Activated naive CD4-positive, alpha-beta T cell treated with Interleukin-2 at 50 U/mL for 16 hours (primary cell): ENCODE measurements at places on chromosomes 6 and 20.
A peak's percentile ranks its signal among the peaks of the same experiment; 100 is the strongest.

DNA sequence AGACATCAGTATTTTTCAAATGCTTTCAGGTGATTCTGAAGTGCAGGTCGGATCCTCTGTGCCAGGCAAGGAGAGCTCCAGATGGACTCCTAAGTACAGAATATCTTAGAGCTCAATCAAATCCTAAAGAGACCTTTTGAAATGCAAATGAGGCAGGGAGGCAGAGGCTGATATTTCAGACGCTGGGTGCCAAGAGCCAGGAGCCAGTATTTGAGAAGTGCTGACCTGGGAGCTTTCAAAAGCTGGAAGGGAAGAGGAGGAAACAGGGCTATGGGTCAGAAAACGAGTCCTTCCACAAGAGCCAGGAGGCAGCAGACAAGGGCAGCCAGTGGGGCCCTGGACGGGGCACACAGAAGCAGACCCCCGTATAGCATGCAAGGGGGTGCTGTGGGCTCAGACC is 46.1 kb upstream of the DSN1 start:
- no peak for DNase-seq

DNA sequence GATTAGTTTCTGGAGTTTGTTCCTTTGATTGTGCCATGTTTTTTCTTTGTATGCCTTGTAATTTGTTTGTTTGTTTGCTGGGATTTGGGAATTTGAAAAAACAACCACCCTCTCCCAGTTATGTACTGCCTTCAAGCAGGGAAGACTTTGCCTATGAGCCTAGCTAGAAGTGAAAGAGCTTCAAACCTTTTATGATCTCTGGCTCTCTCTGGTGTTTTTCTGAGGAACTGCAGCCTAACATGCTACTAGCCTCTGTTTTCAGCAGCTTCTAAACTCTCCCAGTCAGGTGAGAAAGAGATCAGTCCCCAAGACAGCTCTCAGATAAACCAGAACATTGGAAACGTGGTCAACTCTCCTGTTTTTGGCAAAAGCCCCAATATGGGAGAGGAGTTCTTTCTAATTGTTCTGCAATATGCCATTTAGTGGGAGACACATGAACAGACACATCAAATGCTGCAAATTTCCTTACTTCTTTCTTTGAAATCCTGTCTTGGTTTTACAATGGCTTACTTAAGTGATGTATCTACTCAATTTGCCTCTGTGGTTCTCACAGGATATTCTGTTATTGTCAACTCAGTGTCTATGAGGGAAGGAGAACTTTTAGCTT is 58.9 kb upstream of the SERINC1 start:
- DNase-seq = peak; percentile 36

DNA sequence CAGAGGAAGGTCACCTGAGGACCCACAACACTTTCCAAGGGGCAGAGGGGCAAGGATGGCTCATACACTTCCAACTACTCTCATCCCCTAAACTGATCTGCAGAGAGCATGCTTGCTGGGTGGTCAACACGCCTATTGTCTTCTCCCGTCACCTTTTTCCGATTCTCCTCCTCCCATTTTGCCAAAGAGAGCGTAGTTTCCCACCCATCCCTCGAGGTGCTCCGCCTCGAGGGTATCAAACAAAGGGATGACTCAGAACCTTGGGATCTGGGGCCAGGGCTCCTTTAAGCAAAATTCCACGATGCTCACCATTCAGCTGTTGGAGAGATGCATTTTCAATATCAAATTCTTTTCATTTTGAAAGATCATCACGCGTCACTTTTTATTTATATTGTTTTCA is 507.5 kb upstream of the SULF2 start:
- no peak for DNase-seq

DNA sequence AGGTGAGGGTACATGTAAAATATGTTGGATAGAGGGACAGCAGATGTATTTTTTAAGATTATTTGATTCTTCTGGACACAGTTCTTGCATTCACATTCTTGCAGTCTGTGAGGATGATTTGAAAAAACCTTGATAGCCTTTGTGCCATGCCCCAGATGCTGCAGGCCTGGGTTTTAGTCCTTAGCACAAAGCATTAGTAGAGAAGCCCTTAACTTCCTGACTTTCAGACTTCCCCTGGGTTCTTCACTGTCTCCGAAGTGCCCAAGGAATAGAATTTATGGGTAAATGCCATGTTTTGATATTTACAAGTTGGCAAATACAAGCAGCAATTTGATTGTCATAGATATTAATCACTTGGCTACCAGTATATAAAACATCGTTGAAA is 67.6 kb upstream of the SUPT3H start:
- no peak for DNase-seq

GRCh38 chr6:129903082-129903481 is 42.0 kb upstream of the TMEM244 start:
- DNase-seq = no peak

DNA sequence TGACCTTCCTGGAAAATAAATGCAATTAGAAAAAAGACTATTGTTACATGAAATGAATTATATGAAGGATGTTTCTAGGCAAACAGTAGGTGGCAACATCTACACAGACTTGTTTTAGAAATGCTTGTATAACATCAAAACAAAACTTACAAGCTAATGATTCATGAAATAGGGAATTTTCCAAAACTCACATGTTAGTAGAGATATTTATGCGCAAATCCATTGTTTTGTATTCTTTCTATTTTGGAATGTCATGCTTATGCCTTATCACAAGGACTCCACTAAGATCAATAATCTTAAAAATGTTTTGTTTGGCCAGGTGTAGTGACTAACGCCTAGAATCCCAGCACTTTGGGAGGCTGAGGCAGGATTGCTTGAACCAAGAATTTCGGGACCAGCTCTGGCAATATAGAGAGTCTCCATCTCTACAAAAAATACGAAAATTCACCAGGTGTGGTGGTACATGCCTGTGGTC is 32.3 kb upstream of the LGSN start:
- DNase-seq = no peak

- no peak for DNase-seq
Observed at GRCh38 chr6:2633736-2634135, 117.0 kb downstream of the MYLK4 start.

- DNase-seq = no peak
Observed at GRCh38 chr6:24125980-24126379, at the start of gene NRSN1. Gene NRSN1 (plus strand): TSS chr6:24126215. CDS start chr6:24134328, 8,113 bp downstream.

- no peak for DNase-seq
Observed at GRCh38 chr6:125469915-125470314, 168.1 kb upstream of the HDDC2 start.

- no peak for DNase-seq
Observed at GRCh38 chr6:13302291-13302690, 26.0 kb downstream of the TBC1D7 start.

DNA sequence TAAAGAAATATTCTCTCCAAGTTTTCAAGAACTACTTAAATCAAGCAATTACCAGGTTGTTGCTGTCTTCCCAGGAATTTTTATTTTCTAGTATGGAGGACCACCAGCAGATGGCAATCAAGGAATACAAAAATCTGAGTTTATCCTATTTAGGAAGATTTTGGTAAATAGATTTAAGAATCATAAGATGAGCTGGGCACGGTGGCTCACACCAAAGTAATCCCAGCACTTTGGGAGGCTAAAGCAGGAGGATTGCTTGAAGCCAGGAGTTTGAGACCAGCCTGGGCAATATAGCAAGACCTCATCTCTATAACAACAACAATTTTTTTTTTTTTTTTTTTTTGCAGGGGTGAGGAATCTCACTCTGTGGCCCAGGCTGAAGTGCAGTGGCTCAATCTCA is 19.3 kb upstream of the SEC63 start:
- DNase-seq = no peak

- DNase-seq = peak; percentile 85
Observed at GRCh38 chr20:8131598-8132483, at the start of gene PLCB1. Gene PLCB1 (plus strand): TSS chr20:8132266. CDS start chr20:8132652, 386 bp downstream.

DNA sequence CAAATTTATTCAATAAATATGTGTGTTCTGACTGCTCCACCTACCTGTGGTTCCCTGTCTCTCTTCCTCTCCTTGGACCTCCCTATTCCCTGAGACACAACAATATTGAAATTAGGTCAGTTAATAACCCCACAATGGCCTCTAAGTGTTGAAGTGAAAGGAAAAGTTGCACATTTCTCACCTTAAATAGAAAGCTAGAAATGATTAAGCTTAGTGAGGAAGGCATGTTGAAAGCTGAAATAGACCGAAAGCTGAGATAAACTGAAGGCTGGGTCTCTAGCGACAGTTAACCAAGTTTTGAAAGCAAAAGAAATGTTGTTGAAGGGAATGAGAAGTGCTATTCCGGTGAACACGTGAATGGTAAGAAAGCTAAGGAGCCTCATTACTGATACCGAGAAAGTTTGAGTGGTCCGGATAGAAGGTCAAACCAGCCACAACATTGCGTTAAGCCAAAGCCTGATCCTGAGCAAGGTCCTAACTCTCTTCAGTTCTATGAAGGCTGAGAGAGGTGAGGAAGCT is 34.1 kb downstream of the UST start:
- no peak for DNase-seq

- DNase-seq = no peak
Observed at GRCh38 chr20:3398681-3399252, 8.7 kb downstream of the DNAAF9 start.

DNA sequence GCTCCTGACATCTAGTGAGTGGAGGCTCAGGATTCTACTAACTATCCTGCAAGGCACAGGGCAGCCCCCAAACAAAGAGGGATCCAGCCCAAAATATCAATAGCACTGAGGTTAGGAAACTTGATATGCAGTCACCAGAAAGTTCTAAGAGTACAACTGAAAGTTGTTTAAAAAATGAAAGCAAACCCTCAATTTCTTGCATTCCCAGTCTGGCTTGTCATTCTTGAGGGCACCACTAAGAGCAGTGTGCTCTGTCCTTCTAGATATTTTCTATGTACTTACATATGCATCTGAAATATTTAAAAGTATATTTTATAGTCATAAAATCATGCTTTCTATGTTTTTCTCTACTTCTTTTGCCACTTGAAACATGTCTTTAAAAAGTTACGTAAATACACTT is 35.9 kb downstream of the CST8 start:
- DNase-seq = no peak

DNA sequence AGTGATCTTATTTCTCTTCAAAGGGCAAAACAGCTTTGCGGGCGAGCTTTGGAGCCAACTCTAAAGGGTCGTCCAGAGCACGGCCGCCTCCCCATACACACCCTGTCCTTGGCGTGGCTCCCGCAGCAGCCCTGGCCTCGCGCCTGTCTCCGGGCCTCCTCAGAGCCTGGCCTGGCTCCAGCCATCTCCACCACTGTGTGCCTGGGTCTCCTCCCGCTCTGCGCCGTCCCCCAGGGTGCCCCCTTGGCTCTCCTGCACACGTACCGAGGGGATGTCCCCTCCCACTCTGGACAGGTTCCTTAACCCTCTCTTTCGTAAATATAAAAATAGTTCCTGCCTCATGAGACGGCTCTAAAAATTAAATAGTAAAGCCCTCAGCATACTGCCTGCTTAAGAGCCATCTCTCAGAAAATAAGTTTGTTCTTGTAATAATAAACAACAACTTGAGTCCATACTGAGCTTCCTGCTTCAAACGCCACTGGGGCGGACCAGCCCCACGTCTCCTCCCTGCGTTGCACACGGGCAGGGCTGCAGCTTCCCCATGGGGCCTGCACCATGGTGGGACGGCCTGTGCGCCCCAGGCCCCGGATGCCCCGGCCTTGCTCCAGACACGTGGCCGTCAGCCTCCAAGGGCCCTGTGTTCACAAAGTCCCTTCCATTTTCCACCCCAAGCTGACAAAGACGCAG is 226.2 kb downstream of the TTLL2 start:
- DNase-seq = no peak

GRCh38 chr6:1363729-1364572 is 25.4 kb upstream of the FOXF2 start:
- no peak for DNase-seq

DNA sequence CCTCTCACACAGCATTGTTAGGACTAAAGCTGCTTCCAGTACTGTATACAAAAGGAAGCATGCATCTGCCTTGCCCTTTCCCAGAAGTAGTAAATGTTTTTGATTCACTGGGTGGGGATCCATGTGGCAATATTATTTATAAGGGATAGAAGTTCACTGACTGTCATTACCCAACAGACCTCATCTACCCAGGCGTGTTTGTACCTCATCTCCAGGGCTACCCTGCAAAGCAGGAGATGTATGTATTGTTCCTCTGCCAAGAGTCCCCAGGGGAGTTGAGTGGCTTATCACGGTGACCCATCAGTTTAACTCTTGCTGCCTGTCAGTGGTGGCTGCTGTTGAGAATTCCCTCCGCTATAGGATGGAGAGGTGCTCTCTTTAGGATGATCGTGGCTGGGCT is 42.5 kb downstream of the SLC24A3 start:
- DNase-seq = no peak

DNA sequence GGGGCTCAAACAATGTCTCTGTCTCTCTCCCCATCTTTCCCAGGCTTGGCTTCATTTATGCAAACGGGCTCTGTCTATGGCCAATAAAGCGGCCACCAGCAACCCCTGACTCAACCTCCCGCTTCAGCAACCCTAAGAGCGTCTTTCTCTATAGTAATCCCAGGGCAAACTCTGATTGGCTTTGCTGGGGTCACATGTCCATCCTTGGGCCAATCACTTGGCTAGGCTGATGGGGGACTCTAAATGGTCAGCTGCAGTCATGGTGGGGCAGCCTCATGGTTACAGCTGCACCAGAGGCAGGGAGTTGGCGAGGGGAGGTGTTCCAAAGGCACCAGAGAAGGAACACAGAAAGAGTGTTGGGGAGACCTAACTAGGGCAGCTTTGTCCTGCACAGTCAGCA is 68.5 kb upstream of the BLCAP start:
- DNase-seq = no peak

- DNase-seq = no peak
Observed at GRCh38 chr6:15399641-15400470, 154.0 kb downstream of the JARID2 start.

- no peak for DNase-seq
Observed at GRCh38 chr6:167162591-167162990, 4.8 kb upstream of the GPR31 start.

DNA sequence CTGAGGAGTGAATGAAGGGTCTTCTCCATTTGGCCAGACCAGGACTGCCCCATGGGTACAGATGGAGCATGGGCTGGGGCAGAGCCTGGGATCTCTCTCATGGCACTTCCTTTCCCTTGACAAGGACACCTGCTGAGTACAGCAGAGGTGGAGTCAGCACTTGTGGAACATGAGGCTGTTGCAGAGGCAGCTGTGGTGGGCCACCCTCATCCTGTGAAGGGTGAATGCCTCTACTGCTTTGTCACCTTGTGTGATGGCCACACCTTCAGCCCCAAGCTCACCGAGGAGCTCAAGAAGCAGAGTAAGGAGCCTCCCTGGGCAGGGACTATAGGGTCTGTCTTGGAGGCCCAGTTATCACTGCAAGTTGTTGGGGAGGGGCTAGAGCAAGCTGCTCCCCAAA is 29.6 kb downstream of the GSS start:
- no peak for DNase-seq

DNA sequence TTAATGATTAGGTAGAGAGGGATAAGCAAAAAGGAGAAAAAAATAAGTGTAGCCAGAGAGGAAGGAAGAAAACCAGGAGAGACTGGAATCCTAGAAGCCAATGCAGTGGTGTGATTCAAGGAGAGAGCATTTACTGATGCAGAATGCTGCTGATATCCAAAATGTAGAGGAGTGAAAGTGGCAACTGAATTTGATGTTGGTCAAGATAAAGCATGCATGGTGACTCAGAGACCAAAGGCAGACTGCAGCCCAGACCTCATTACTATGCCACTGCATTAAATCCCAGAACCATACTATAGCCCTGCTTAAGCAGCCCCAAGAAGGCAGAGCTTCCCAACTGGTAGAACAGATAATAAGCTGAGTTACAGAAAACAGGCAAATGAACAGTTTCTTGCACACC is 15.8 kb downstream of the KLHL32 start:
- DNase-seq = no peak

- DNase-seq = no peak
Observed at GRCh38 chr20:7226156-7226555, 458.7 kb downstream of the BMP2 start.

GRCh38 chr6:165584541-165584940 is 78.5 kb downstream of the PDE10A start:
- DNase-seq = no peak
